ENCODE measurements at places on chromosomes 3 and 15.

GRCh38 chr15:48313216-48313615 lies 18.0 kb upstream of the DUT start:
- DNase-seq, result no peak

- DNase-seq, result no peak
Observed at GRCh38 chr15:72889545-72889944, 106.0 kb upstream of the ADPGK start.

GRCh38 chr3:141795276-141795675 lies 32.1 kb downstream of the GRK7 start:
- peak; percentile 28 for DNase-seq

DNA sequence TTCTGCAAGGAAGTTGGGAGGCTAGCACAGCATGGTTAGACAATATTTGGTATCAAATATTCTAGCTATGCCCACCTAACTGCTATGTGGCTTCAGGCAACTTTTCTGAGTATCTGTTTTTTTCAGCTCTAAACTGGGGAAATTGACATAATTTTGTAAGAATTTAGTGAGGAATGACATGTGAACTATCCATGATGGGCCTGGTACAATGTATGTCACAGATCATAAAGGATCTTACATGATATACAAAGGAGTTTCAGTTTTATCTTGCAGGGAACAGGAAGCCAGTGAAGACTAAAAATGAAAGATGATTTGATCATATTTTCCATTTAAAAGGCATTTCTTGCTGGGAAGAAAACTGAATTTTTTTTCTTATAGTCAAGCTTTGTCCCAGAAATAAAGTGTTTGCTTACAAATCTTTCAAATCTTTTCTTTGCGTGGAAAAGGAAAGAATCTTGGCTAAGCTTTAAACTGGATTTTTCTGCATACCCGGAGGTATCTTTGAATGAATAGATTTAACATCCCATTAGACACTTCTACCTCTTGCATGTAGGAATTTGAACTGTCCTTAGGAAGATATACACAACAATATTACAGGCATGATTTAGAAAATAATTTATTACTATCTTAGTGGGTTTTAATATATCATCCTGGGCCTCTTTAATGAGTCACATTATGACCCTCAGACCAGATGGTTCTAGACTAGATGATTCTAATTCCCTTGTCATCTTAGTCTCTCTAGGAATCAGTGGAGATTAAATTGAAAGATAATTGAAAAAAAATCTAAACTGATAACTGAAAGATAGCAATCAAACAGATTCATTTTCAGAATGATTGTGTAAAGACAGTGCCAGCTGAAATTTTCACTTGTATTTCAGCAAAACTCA lies 436.0 kb upstream of the THBS1 start:
- no peak for DNase-seq

DNA sequence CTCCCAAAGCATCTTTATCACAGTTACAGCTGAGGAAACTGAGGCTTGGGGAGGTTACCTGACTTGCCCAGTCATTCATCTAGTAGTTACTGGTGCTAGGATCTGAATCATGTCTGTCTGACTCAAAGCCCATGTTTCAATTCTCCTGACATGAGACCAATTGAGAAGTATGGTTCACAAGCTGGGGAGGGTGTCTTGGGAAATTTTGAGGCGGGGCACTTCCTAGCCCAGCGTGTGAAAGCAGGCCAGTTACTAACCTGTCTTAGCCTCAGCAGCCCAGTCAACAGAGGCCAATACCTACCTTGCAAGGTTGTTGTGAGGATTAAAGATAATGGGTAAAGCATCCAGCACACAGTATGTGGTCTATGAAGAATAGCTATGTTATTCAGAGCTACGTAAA lies 37.0 kb downstream of the CLDN18 start:
- peak; percentile 20 for DNase-seq

DNA sequence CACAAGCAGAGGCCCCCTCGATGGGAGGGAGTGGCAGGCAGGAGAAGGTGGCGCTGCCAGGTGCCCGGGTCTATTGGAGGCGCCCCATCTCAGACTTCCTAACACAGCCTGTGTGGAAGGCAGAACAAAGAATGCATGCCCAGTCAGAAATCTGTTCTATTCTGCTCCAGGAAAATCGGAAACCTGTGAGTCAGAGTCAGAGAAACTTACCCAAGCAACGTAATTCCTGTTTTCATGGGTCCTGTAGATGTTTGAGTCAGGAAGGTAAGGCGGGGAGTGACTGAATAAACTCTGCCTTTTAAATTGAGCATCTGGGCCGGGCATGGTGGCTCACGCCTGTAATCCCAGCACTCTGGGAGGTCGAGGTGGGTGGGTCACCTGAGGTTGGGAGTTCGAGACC lies 13.7 kb downstream of the MAP6D1 start:
- DNase-seq, result no peak

DNA sequence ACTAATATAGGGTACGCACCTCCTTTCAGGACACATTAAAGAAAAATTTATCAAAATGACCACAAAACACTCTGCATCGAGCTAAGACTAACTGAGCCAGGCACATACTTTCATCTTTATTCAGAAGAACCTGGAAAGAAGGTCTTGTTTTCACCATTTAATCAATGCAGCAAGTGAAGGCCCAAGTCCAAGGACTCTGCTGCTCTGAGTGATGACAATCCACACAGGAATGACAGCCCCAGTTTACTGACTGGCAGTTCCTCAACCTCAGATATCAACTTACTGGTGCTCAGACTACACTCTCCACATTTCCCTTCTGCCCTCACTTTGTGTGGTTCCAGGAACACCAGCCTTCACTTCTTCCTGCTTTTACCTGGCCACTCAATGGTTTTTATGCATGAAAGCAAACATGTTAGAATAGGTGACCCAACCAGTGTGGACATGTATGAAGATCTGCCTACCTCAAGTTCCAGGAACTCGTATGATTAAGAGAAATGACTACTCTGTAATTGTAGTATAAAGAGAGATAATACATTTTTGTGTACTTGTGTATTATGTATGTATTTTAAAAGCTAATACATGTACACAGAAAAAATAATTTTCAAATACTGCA lies 29.1 kb upstream of the RASA2 start:
- no peak for DNase-seq

GRCh38 chr3:49568965-49569364 lies 14.7 kb downstream of the BSN start:
- DNase-seq, result no peak

GRCh38 chr15:29451201-29451781 lies 181.7 kb upstream of the NSMCE3 start:
- DNase-seq, result no peak

DNA sequence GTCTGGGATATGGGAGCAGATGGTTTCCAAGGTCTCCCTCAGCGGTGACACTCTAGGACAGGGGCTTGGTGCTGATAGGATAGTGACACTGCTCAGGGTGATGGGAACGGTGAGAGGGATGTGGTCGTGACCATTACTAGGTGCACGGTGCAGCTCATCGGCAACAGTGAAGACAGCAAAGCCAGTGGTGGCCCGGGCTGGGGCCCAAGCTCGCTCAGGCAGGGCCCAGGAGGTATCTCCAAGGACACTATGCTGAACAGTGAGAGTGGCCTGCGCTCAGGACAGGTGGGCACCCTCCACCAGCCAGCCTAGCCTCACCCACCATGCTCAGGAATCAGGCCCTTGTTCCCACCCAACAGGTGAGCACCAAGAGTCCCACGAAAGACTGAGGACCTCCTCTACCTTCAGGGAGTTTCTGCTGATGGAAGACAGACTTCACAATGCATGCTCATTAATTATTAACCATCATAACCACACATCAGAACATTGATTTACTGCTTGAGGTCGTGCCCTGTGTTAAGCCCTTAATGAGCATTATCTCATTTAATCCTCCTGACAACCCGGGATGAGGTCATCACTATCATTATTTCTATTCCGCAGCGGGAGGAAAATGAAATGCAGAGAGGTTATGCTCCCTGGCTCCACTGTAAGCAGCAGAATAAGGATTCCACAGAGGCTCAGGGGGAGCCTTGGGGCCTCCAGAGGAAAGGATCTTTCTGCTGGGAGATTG lies 269.4 kb downstream of the UACA start:
- no peak for DNase-seq

- DNase-seq, result no peak
Observed at GRCh38 chr3:102570511-102570910, 135.7 kb downstream of the ZPLD1 start.

- no peak for DNase-seq
Observed at GRCh38 chr15:84883466-84883865, 996 bp upstream of the SLC28A1 start.

GRCh38 chr3:191320316-191320715 lies 8.9 kb upstream of the CCDC50 start:
- DNase-seq, result no peak

- no peak for DNase-seq
Observed at GRCh38 chr3:137771401-137772213, 7.5 kb downstream of the SOX14 start.

DNA sequence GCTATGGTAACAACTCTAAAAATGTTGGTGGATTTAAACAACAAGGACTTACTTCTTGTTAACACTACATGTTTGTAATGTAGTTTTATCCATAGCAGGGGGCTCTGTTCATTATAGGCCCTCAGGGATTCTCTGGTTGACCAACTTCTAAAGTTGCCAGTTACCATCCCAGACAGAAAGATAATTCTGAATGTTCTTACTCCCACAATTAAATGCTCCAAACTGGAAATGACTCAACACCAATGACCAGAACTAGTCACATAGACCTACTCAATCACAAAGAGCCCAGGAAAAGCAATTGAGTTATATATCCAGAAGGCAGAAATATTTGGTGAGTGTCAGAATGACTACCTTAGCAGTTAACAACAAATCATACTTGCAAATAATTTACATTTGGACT lies 199.3 kb upstream of the UMPS start:
- DNase-seq, result no peak

- DNase-seq, result no peak
Observed at GRCh38 chr3:108509263-108509662, 1.1 kb downstream of the MYH15 start.

DNA sequence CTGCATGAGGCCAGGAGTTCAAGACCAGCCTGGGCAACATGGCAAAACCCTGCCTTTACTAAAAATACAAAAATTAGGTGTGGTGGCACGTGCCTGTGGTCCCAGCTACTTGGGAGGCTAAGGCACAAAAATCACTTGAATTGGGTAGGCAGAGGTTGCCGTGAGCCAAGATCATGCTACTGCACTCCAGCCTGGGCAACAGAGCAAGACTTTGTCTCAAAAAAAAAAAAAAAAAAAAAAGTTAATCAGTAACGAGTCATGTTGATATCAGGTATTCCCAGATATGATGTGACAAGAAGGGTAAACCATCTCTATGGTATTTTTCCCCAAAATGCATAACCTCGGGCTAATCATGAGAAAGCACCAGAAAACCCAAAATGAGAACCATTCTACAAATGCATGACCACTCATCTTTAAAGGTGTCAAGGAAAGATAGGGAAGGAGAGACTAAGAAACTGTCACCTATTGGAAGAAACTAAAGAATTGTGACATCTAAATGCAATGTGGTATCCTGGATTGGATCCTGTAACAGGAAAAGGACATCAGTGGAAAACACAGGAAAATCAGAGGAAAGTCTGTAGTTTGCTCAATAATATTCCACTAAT lies 66.5 kb upstream of the MAP4 start:
- DNase-seq, result no peak

DNA sequence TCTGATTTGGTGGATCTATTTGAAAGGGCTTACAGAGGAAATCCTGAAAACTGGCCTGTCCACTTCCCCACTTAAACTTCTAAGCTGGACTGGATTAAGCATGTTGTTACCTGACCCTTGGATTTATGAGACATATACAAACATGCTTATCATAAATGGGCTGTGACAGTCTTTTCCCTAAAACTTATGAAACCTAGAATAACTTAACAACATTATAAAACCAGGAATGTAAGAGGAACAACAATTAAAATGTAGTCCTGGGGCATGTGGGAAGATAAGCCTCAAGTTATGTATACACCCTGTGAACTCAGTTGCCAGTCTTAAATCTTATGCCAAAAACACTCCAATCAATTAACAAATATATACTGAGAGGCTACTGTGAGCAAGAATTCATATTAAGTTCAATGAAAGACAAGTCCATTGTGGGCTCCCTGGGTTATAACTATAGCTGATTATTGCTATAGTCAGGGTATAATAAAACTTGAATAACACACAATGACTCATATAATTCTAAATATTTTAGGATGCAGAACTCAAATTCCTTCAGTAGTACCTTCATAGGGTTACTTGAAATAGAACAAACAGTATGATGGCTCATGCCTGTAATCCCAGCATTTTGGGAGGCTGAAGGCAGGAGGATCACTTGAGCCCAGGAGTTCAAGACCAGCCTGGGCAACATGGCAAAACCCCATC lies 87.2 kb upstream of the PPIB start:
- DNase-seq, result no peak

DNA sequence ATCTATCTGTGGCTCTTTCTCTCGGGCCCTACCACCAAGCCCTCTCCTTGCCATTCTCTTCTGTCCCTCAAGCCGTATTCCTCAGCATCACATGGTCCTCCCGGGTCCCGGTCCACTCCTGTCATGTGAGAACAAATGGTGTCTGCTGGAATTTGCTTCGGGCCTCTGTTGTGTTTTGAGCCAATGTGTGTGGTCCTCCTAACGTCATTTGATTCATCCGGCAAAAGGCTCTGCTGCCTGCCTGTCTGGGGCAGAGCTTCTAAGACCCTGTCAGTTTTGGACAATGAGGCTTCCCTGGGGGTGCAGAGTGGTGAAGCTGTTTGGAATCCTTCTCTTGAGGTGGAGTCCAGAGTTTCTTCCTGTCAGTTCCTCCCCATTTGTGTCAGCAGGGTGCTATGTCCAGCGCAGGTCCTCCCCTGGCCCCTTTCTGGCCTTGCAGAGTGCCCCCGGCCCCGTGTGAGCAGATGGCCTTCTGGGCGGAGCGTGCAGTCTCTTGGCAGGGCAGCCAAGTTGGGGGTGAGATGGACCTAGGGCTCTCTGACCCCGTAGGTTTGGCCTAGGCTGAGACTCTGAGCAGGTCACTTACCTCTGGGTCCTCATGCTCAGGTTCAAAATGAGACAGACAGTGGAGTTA lies 93.6 kb downstream of the APBA2 start:
- DNase-seq, result no peak

GRCh38 chr15:32687556-32687955 lies 30.2 kb upstream of the GREM1 start:
- no peak for DNase-seq

DNA sequence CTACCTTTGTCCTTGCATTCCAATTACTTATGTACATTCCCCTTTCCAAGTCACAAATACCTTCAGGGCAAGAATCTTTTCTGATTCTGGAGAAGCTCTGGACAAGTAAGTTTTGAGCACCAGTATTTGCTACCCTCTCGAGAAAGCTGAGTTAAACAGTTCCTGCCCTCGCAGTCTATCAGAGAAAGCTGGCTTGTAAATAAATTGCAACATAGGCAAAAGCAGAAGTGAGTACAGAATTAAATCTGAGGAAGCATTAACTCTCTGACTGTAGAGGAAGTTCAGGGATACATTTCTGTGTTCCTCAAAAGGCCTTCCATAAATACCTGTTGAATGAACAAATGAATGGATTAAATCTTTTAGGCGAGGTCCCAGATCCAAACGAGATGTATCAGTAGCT lies 1.2 kb downstream of the OSBPL11 start:
- no peak for DNase-seq

- DNase-seq, result peak; percentile 12
Observed at GRCh38 chr15:49832511-49832910, 211.7 kb downstream of the DTWD1 start.

- peak; percentile 6 for DNase-seq
Observed at GRCh38 chr3:61236556-61236955, 14.7 kb downstream of the FHIT start.

Data from activated naive CD4-positive, alpha-beta T cell treated with anti-CD3 and anti-CD28 coated beads for 36 hours (primary cell).